ENCODE measurements at places on chromosomes 4 and X. TPM values are rescaled to one million over a fixed set of nuclear protein-coding genes. Genes with fewer than 3 reads are reported as not detected.

DNAAF6 gene
- not detected for total RNA-seq

DNA sequence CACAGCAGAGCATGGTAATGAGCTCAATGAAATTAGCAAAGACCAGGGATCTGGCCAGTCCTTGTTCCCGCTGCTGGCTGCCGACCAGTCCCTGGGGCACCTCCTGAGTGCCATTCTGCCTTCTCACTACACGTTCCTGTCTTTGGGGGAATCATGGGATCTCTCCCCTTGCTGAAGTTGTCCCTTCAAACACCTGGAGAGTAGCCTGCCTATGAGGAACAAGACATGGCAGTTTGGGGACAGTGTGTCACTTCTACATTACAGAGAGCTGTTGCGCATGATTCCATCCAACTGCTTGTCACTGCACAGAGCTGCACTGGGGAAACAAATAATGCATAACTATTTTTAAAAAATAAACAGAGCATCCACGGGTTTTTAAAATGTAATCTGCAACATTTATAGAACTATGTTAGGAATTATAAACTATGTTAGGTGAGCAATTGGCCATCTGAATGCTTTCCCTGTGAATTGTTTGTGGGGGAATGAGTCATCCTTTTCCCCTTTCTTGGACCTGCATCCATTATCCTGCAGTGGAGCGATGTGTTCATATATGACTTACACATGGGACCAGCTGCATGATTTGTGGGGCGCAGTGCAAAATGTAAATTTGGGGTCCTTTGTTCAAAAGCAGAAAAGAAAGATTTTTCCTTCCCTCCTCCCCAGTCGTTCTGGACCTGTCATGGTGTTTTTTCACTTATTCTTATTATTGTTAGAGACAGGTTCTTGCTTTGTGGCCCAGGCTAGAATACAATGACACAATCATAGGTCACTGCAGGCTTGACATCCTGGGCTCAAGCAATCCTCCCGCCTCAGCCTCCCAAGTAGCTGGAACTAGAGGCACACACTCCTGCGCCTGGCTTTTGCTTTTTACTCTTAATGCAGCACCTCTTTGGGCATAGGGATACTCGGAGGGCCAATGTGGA, 115.0 kb upstream of the TBL1X start:
- peaks cover 20% of the 10 kb centered on the region for H3K4me1 ChIP-seq
- H3K4me3 ChIP-seq = no peak overlapping the region
- DNase-seq = no peak
- H3K27ac ChIP-seq = no peak overlapping the region

HAND2 gene
- total RNA-seq = not detected

PDHA1 gene
- total RNA-seq = 204 TPM

DNA sequence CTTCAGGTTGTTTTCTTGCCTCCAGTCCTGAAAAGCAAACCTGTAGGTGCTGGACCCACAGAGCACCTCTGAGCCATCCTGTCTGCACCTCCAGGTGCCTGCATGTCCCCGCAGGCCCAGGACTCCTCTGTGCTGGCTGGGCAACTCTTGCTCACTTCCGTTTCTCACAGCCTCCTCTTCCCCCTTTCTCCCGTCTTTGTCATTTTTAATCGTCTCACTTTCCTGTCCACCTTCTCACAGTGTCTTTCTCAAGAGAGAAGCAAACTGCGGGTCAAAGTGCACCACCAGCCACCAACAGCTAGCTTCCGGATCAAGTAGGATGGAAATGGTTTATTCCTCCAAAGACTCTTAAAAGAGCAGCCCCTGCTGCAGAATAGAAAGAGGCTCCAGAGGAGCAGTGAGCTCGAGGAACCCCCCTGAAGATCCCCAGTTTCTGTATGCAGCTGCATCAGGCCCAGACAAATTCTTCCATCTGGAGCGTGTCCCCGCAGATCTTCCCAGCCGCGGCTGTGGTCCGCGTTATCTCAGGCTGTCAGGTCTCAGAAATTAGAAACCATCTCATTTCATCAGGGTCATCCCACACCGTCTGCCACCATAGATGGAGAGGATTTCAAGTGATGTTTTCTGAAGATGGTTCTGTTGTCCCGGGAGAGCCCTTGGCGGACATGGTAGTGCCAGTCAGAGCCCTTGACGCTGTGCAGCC, 87.7 kb downstream of the FHDC1 start:
- no peaks in the 10 kb centered on the region for H3K36me3 ChIP-seq
- no peak for DNase-seq
- H3K4me1 ChIP-seq = peaks cover 11% of the 10 kb centered on the region
- no peak overlapping the region for H3K27ac ChIP-seq

SLC10A6 gene
- total RNA-seq = not detected

All from activated CD4-positive, alpha-beta T cell treated with anti-CD3 and anti-CD28 coated beads for 36 hours (primary cell).